ENCODE measurements at places on chromosomes 13 and 19.
A peak's percentile ranks its signal among the peaks of the same experiment; 100 is the strongest.

DNA sequence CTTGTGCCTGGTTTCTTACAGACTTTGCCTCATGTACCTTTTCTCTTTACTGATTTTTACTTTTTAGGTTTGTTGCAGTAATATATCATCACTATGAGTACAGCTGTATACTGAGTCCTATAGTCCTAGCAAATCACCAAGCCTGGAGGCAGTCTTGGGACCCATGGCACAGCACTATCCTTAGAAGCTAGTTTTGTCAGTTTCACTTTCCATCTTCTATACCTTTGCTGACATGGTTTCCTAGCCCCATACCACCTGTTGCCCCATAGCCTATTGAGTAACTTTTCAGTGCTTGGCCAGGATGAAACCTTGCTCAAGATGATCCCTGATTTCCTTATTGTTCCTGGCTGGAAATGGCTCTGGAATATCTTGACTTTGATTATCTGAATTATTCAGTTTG is 826.4 kb downstream of the GPC5 start:
- DNase-seq = no peak

DNA sequence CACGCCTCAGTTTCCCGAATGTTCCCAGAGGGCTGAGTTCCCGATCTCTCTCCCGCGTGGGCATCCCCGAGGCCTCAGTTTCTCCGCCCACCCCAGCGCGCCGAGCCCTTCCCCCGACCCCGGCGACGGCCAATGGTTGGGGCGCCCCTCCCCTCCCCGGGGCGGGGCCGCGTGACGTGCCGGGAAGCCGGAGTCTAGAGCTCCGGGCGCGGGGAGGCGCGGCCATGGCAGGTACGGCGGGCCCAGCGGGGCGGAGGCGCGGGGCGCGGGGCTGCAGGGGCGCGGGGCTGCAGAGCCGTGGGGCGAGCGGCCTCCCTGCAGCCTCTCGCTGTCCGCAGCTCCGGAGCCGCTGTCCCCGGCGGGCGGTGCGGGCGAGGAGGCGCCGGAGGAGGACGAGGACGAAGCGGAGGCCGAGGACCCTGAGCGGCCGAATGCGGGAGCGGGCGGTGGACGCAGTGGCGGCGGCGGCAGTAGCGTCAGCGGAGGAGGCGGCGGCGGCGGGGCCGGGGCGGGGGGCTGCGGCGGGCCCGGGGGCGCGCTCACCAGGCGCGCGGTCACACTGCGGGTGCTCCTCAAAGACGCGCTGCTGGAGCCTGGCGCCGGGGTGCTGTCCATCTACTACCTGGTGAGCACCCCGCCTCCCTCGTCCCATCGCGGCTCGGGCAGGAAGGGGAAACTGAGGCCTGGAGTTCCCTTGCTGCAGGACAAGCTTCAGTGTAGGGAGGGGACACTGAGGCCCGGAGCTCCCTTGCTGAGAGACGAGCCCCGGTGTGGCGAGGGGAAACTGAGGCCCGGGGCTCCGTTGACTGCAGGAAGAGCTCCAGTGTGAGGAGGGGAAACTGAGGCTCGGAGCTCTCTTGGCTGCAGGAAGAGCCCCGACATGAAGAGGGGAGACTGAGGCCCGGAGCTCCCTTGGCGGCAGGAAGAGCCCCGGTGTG is at the start of gene MPND:
Gene MPND, plus strand, starts transcription at position 193 of the 938 bp plus-strand sequence. Its CDS starts 32 bp downstream, at position 225.
- peak; percentile 84 for DNase-seq

DNA sequence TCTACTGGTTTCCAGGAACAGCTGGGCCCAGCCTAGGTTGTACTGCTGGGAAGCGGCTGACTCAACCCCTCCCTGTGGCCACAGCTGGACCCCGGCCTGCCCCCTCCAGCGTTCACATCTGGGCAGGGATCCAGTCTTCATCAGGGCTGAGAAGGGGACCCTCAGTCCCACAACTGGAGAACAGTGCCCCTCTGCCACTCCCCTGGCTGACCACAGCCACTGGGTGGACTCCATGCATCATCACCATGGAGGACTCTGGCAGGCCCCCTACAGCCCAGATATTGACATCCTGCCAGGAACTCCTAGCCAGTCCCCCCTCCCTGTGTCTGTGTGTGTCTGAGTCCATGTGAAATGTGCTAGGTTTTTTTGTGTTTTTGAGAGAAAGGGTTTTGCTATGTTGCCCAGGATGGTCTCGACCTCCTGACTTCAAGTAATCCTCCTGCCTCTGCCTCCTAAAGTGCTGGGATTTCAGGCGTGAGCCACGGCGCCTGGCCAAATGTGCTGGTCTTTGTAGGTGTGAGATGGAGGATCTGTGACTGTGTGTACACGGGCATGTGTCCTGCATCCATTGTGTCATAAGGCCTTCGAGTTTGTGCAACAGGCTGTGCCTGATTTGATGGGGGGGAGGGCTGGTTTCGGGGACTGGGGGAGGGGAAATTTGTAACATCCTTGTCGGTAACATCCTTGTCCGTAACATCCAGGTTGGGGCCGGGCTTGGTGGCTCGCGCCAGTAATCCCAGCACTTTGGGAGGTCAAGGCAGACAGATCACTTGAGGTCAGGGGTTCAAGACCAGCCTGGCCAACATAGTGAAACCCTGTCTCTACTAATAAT is 4.0 kb upstream of the HOOK2 start:
- no peak for DNase-seq

DNA sequence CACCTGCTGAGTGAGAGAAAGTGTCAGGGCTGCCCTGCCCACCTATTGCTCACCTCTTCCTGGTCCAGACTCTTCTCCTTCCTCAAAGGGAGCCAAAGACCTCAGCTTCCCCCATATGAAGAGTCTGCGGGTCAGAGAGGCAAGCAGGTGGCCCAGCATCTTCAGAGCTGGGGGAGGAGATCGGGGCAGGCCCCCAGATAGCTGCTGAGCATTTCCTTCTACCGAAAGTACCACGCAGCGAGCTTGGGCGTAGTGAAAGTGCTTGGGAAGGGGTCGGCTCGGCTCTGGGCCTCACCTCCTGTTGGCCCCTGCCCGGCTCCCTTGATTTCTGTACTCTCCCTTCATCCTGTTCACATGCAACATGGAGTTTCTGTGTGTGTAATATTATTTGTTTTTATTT is 12.2 kb upstream of the ZNF536 start:
- DNase-seq = no peak

- DNase-seq = no peak
Observed at GRCh38 chr19:27779954-27780353, 1433.0 kb downstream of the UQCRFS1 start.

- no peak for DNase-seq
Observed at GRCh38 chr19:40523322-40524047, 53.2 kb upstream of the SHKBP1 start.

GRCh38 chr13:96100457-96101220 is 10.7 kb downstream of the HS6ST3 start:
- DNase-seq = no peak

- no peak for DNase-seq
Observed at GRCh38 chr13:62483774-62484173, 1068.1 kb upstream of the PCDH20 start.

- DNase-seq = no peak
Observed at GRCh38 chr19:39768786-39769185, 9.9 kb upstream of the LEUTX start.

DNA sequence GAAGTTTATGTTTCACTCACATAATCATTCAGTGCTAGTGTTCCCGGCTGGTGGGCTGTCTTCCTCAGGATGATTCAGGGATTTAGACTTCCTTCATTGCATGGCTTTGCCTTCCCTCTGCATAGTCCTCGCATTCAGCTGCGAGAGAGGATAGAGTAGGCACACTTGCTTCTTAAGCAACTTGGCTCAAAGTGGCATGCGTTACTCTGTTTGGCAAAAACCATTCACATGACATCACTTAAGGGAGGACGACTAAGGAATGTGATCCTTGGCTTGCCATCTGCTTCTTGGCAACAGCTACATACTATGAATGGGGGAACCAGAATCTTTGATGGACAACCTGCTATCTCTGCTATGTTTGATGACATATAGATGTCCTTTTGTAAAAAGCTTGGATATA is 359.3 kb downstream of the TDRD3 start:
- no peak for DNase-seq

Measured in stimulated activated CD8-positive, alpha-beta memory T cell treated with anti-CD3 and anti-CD28 coated beads, Interleukin-4, amount 100 ng/mL, for 4 hours (primary cell).